K562 (cell line): ENCODE measurements at places on chromosomes 7 and 10. TPM values are rescaled to one million over a fixed set of nuclear protein-coding genes. Genes with fewer than 3 reads are reported as not detected.
A peak's percentile ranks its signal among the peaks of the same experiment; 100 is the strongest.

GRCh38 chr10:96622013-96622787 lies 35.4 kb upstream of the TM9SF3 start:
- DNase-seq: peak; percentile 88
- H3K36me3 ChIP-seq: no peaks in the 10 kb centered on the region
- peak overlapping the region; percentile 74 for H3K27ac ChIP-seq
- no peak overlapping the region for H3K4me3 ChIP-seq
- no peaks in the 10 kb centered on the region for H3K27me3 ChIP-seq

GRCh38 chr7:1020849-1021251 lies 23.5 kb upstream of the GPR146 start:
- no peak overlapping the region for H3K27ac ChIP-seq
- H3K36me3 ChIP-seq: peaks cover 39% of the 10 kb centered on the region; the same call in 2 of the 3 replicates
- no peak overlapping the region for H3K4me3 ChIP-seq
- peak; percentile 26 for DNase-seq

DNA sequence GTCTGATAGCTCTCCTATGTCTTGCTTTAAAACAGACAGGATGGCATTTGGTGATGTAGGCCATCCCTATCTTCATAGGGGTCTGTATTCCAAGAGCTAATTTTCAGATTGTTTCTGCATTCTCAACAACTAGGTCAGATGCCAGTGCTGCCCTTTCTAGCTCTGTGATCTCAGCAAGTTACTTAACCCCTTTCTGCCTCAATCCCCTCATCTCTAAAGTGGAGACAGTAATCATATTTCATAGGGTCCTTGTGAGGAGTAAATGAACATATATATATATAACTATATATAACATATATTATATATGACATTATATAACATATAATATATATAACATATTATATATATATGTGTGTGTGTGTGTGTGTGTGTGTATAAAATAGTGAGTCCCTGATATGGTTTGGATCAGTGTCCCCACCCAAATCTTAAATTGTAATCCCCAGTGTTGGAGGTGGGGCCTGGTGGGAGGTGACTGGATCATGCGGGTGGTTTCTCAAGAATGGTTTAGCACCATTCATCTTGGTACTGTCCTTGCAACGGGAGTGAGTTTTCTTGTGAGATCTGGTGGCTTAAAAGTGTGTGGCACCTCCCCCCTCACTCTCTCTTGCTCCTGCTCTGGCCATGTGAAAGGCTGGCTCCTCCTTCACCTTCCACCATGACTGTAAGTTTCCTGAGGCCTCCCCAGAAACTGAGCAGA lies 45.2 kb downstream of the HIPK2 start:
- H3K4me1 ChIP-seq: no peaks in the 10 kb centered on the region
- H3K4me3 ChIP-seq: no peak overlapping the region
- no peak for DNase-seq
- H3K36me3 ChIP-seq: no peaks in the 10 kb centered on the region

- H3K36me3 ChIP-seq: no peaks in the 10 kb centered on the region
- no peaks in the 10 kb centered on the region for H3K27me3 ChIP-seq
These were observed 92.9 kb downstream of the SVOPL start for GRCh38 chr7:138608275-138608674.

DNA sequence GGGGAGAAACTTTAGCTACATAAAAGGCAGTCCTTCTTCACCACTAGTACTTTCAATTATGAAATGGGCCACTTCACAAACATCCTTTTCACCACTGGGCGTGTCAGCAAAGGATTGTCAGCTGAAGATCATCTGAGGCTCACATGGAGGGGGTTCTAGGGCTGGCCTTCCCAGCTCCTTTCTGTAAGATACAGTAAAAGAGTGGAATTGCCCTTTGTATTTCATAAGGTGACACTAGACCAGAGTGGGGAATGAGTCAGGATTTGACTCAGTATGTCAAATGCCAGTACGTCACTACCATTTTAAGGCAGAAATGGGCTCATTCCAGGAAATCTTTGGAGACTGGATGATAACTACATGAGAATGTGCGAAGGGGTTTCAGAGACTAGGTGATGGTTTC lies 21.2 kb upstream of the BLOC1S2 start:
- H3K27me3 ChIP-seq: peaks cover 18% of the 10 kb centered on the region
- no peaks in the 10 kb centered on the region; the same call in 1 of the 2 replicates for H3K4me1 ChIP-seq

GRCh38 chr7:31955021-31955420 lies 115.2 kb downstream of the PDE1C start:
- H3K36me3 ChIP-seq: no peaks in the 10 kb centered on the region
- no peaks in the 10 kb centered on the region for H3K27me3 ChIP-seq
- no peak overlapping the region for H3K27ac ChIP-seq

DNA sequence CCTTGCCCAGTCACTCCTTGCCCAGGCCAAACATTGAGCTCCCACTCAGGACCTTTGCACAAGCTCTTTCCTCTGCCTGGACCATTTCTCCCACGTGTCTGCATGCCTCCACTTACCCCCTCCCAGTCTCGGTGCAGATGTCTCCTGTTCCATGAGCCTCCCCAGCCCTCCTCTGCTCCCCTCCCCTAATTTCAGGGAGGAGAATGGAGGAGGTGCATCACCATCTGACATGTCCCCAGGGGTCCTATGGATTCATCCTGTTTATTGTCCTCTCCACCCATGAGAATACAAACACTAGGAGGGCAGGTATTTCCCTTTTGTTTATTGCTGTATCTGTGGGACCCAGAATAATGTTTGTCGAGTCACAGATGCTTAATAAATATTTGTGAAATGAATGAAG lies 8.6 kb upstream of the GRID2IP start:
- H3K27ac ChIP-seq: no peak overlapping the region
- peaks cover 33% of the 10 kb centered on the region for H3K27me3 ChIP-seq
- DNase-seq: no peak

- peak; percentile 81 for DNase-seq
- H3K27ac ChIP-seq: peak overlapping the region; percentile 98
- H3K4me3 ChIP-seq: peak overlapping the region; percentile 74
- H3K4me1 ChIP-seq: peaks cover 24% of the 10 kb centered on the region
- H3K27me3 ChIP-seq: no peaks in the 10 kb centered on the region
- peaks cover 17% of the 10 kb centered on the region for H3K36me3 ChIP-seq
These were observed 816 bp downstream of the EPC1 start for GRCh38 chr10:32346134-32346550.

DNA sequence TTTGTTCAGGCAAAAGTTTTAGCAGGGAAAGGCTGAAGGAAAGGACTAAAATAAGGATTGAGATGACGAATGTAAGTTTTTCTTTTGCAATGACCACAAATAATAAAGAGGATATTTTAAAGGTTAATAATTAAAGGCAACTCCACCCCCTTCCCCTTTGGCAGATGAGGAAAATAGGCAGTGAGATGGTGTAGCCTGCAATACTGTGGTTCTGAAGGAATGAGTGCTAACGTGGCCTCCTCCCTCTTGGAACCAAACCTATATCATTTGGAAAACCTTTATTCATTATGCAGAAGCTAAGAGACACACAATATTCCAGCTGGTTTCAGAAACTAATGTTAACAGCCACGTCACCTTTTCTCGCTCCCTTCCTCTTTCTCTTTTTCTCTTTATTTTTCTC lies 70.9 kb upstream of the COL1A2 start:
- H3K4me1 ChIP-seq: no peaks in the 10 kb centered on the region
- no peaks in the 10 kb centered on the region for H3K27me3 ChIP-seq
- H3K27ac ChIP-seq: no peak overlapping the region
- H3K36me3 ChIP-seq: no peaks in the 10 kb centered on the region
- no peak overlapping the region for H3K4me3 ChIP-seq

The STAG3 gene
- total RNA-seq: 1.7 and 2.5 TPM in 2 replicates
